CD4-positive, alpha-beta T cell (primary cell): ENCODE measurements at places on chromosomes 1 and 21. TPM values are rescaled to one million over a fixed set of nuclear protein-coding genes. Genes with fewer than 3 reads are reported as not detected.

DNA sequence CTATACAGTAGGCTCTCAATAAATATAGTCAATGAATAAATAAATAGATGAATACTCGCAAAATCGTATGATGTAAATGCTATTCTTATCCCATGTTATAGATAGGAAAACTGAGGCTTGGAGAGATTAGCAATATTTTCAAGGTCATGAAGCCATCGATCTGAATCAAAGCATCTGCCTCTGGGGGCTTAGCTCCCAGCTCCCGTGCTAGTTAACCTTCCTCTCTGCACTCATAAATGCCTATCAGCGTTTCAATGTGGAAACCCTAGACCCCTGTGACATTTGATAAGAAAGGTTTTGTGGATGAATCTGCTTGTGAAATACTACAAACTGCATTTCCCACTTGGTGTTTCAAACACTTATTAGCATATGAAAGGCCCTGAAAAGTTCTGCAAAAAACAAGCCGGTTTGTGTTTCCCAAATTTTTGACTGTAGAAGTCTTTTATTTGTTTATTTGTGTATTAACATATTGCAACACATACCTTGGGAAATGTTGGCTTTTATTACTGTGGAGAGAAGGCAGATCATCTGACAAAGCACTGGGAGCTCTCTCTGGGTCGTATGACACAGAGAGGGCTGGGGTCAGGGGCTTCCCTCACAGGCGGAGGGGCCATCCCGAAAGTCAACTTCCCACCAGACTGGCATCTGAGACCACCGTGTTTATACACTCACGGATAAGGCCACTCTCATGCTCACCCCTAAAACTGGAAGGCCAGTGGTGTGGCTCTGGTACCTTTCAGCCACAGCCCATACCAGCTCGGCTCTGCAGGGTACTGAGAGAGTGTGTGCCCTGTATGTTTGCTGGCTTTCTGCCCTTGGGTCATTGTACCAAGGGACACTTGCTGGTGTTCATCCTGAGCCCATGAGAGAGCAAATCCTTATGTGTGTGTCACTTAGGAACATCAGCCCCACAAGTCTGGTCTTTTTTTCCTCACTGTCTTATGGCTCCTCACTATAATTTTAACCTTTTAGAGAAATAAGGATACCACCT, 993 bp upstream of the PROK1 start:
- no peak for DNase-seq
- peaks cover 3% of the 10 kb centered on the region for H3K27me3 ChIP-seq
- no peak overlapping the region for H3K4me3 ChIP-seq
- H3K36me3 ChIP-seq, result no peaks in the 10 kb centered on the region
- no peaks in the 10 kb centered on the region for H3K4me1 ChIP-seq

Gene SPRR2F
- total RNA-seq, result not detected

Gene S100A12
- total RNA-seq, result 4.0 TPM

- no peak overlapping the region for H3K4me3 ChIP-seq
- H3K36me3 ChIP-seq, result no peaks in the 10 kb centered on the region
- H3K27ac ChIP-seq, result no peak overlapping the region
- H3K4me1 ChIP-seq, result peaks cover 83% of the 10 kb centered on the region
- no peak for DNase-seq
- no peaks in the 10 kb centered on the region for H3K27me3 ChIP-seq
Measured at GRCh38 chr21:42190486-42190863, 28.5 kb upstream of the ABCG1 start.

Gene RGS18
- 0.95 TPM for total RNA-seq

Gene LRRC38
- not detected for total RNA-seq

- H3K4me1 ChIP-seq, result peaks cover 71% of the 10 kb centered on the region
- H3K27me3 ChIP-seq, result no peaks in the 10 kb centered on the region
- H3K36me3 ChIP-seq, result peaks cover 71% of the 10 kb centered on the region
- no peak for DNase-seq
Measured at GRCh38 chr21:42421018-42421793, 17.5 kb downstream of the UBASH3A start.
